Gastrocnemius medialis (tissue), 4 donors: ENCODE measurements at places on chromosomes 2 and 18. TPM values are rescaled to one million over a fixed set of nuclear protein-coding genes. Genes with fewer than 3 reads are reported as not detected.

DNA sequence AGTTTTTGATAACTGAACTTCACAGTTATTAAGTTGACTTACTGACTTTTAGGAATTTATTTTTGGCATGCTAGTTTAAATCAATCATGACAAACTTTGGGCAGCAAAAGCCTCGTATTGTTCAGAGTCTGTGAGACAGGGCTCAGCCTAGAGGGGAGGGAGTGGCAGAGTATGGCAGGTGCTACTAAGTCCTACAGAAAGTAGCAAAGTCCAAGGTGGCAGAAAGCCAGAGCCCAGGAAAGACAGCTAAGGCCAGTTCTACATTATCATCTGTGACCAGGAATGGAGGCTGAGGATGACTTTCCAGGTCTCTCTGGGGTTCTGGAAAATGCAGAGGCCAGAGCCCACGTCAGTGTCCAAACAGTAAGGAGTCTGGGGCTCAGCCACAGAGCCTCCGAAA, 34.2 kb downstream of the CHST10 start:
- H3K4me3 ChIP-seq: no peak overlapping the region
- H3K4me1 ChIP-seq: no peaks in the 10 kb centered on the region
- no peak overlapping the region for H3K27ac ChIP-seq
- no peaks in the 10 kb centered on the region for H3K36me3 ChIP-seq
- no peak for DNase-seq

DNA sequence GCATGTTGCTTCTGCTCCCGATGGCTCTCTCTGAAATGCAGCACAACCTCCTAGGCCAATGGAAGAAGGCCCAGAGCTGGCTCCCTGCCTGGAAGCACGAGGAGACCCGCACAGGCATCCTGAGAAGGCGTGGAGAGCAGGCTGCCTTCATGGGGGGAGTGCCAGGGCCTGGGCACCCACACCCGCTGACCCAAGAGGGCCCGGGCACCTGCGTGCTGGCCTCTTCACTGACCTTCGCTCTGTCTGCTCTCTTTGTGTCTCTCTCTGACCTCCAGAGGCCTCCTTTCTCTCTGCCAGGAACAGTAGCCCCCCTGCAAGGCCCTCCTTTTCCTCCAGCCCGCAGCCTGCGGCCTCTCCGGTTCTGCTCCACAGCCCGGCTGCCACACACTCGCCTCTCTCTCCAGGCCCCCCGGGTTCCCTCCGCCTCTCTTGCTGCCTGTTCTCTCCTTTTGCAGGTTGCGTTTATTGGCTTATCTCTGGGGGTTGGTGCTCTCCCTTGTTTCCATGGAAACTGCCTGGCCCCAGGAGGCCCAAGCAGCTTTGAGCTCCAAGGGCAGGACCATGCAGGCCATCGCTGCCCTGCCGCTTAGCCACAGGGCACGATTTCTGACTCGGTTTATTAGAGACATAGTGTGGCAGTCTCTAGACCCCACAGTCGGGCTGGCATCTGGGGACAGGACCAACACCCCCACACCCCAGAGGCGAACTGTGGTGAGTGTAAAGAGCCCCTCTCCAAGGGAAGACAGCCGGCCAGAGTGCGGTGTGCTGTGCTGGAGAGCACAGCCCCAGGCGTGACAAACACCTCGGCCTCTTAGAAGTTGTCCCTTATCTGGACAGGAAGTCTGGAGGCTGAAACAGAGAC, 1.7 kb downstream of the MZT2B start:
- peaks cover 11% of the 10 kb centered on the region for H3K4me1 ChIP-seq
- H3K27me3 ChIP-seq: no peaks in the 10 kb centered on the region
- peaks cover 7% of the 10 kb centered on the region for H3K36me3 ChIP-seq
- no peak overlapping the region for H3K4me3 ChIP-seq

GRCh38 chr2:232697807-232698110, 628 bp downstream of the GIGYF2 start:
- peak overlapping the region; percentile 99 for H3K4me3 ChIP-seq
- H3K4me1 ChIP-seq: peaks cover 41% of the 10 kb centered on the region
- H3K36me3 ChIP-seq: no peaks in the 10 kb centered on the region

DNA sequence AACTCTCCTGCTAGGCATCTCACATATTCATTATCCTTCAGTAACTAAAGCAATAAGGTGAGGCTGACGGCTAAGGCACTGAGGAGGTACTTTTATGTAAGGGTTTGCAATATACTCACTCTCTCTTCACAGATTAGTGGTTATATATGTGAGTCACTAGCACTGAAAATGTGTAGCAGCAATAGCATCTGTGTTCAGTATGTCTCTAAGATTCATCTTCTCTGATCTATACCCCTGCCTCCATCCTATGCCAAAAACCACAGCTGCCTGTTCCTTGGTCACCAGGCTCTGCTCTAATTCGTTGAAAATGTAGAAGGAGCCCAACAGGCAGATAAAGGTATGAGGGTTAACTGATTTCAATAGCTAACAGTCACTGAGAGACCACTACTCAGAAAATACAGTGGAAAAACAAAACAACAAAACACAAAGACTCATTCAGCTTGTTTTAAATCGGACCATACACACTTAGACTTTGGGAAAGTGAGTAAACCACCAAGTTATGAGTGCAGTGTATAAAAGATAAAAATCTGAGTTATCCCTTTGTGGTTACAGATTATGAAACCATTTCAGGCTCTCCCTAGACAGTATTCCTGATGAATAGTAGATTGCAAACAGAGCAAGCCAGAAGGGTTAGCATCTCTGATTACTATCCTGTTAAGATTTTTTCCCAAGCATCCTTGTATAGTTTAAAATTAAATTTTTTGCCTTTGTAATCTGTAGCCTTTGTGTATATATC, 75.3 kb upstream of the CYP26B1 start:
- H3K36me3 ChIP-seq: no peaks in the 10 kb centered on the region
- no peaks in the 10 kb centered on the region for H3K27me3 ChIP-seq
- no peak for DNase-seq
- H3K4me3 ChIP-seq: no peak overlapping the region

- H3K4me3 ChIP-seq: no peak overlapping the region
- no peaks in the 10 kb centered on the region for H3K4me1 ChIP-seq
- H3K27me3 ChIP-seq: no peaks in the 10 kb centered on the region
- no peaks in the 10 kb centered on the region for H3K36me3 ChIP-seq
- no peak overlapping the region for H3K27ac ChIP-seq
Observed at GRCh38 chr2:126942427-126943203, 43.9 kb downstream of the TEX51 start.

DNA sequence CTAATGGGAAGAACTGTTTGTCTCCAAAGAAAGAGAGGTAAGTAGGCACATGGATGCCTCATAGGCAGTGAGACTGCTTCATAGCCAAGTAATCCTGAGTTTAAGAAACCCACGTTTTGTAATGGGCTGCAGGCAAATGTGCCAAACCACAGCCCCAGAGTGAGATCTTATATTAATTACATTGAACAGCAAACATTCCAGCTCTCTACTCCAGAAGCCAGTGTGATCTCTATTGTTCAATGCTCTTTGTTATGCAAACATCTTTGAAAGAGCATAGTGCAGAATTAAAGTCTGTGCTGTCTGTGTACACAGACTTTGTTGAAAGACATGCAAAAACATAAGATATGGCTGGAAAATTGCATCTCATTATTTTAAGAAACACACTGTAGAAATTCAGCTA, 720.8 kb upstream of the REG3G start:
- H3K4me1 ChIP-seq: no peaks in the 10 kb centered on the region
- H3K27me3 ChIP-seq: no peaks in the 10 kb centered on the region
- no peak overlapping the region for H3K4me3 ChIP-seq
- no peak overlapping the region for H3K27ac ChIP-seq
- H3K36me3 ChIP-seq: no peaks in the 10 kb centered on the region

Gene CTIF
- 20.2 TPM for total RNA-seq

GRCh38 chr2:7022492-7023385, 105.5 kb downstream of the RNF144A start:
- no peak for DNase-seq
- H3K36me3 ChIP-seq: peaks cover 9% of the 10 kb centered on the region
- H3K27ac ChIP-seq: peak overlapping the region; percentile 37
- H3K27me3 ChIP-seq: no peaks in the 10 kb centered on the region
- H3K4me1 ChIP-seq: peaks cover 37% of the 10 kb centered on the region
- H3K4me3 ChIP-seq: no peak overlapping the region

- no peaks in the 10 kb centered on the region for H3K36me3 ChIP-seq
- H3K4me1 ChIP-seq: no peaks in the 10 kb centered on the region
- H3K27me3 ChIP-seq: no peaks in the 10 kb centered on the region
Observed at GRCh38 chr2:8573942-8574195, 108.0 kb upstream of the ID2 start.

Gene ARHGAP15
- total RNA-seq: not detected

Gene CREB1
- 19.9 TPM for total RNA-seq
